ENCODE measurements at places on chromosomes 4 and X.

DNA sequence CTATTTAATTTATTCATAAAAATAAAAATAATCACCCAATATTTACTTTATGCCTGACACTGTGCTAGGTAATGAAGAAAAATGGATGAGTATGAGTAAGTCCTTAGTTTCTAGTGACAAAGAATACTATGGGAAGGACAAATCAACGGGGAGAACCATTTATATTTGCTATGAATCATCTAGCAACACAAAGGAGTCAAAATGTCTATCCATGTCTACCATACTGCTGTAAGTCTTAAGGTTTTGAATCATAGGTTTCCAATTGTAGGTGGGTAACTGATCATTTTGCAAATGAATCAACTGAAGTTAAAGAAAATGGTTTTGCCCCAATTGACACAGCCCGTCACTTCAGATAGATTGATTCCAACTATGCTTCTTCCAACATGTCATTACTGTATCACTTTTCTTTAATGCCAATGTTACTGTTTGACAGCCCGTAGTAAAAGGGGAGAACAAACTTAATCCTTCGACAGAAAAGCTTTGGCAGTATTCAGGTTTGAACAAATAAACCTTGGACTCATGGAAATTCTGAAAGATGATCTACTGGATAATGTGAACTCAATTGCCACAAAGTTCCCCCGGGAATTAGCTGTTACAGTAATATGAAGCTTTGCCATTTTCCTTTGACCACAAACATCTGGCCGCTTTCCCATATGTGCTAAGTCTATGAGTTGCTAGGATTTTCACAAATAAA lies 3.2 kb downstream of the TDO2 start:
- no peak for DNase-seq

GRCh38 chr4:99648321-99648720 lies 9.3 kb downstream of the C4orf54 start:
- no peak for DNase-seq

DNA sequence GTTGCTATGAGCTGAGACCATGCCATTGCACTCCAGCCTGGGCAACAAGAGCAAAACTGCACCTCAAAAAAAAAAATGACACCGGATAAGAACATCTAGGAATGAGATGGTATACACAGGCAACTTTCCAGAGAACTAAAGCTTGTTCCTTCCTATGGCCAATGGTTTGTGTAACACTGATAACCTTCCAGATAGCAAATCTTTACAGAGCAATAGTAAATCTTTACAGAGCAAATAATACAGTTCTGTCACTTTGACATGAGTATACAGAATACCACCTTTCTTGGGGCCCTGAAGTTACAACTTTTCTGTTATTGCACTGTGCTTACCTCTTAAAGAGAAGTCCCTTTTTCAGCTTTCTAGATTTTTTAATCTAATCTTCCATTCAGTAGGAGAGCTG lies 91.6 kb downstream of the CD99L2 start:
- DNase-seq, result no peak

DNA sequence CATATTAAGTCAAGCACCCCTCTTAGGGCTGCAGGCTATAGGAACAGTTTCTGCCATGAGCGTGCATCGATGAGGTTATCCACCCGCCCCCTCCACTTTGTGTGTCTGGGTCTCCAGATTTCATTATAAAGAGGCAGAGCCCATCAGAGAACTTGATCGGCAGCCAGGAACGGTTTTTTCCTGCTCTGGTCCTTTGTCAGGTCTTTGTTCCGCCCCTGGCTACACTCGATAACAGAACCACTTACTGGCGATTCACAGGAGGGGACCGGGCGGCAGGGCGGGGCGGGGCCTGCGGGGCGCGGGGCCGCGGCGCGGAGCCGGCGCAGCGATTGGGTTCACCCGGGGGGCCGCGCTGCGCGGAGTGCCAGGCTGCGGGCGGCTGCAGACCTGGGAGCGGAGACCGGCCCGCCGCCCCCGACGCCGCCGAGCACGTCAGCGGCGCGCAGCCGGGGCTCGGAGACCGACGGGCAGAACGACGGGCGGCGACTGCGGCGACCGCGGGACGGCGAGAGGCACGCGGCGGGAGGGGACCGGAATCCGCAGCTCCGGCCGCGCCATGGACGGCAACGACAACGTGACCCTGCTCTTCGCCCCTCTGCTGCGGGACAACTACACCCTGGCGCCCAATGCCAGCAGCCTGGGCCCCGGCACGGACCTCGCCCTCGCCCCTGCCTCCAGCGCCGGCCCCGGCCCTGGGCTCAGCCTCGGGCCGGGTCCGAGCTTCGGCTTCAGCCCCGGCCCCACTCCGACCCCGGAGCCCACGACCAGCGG lies at the start of gene SLC10A4:
TSS of gene SLC10A4 (plus strand) at position 338 of the 771 bp plus-strand sequence. CDS start at position 557, 219 bp downstream.
- no peak for DNase-seq

DNA sequence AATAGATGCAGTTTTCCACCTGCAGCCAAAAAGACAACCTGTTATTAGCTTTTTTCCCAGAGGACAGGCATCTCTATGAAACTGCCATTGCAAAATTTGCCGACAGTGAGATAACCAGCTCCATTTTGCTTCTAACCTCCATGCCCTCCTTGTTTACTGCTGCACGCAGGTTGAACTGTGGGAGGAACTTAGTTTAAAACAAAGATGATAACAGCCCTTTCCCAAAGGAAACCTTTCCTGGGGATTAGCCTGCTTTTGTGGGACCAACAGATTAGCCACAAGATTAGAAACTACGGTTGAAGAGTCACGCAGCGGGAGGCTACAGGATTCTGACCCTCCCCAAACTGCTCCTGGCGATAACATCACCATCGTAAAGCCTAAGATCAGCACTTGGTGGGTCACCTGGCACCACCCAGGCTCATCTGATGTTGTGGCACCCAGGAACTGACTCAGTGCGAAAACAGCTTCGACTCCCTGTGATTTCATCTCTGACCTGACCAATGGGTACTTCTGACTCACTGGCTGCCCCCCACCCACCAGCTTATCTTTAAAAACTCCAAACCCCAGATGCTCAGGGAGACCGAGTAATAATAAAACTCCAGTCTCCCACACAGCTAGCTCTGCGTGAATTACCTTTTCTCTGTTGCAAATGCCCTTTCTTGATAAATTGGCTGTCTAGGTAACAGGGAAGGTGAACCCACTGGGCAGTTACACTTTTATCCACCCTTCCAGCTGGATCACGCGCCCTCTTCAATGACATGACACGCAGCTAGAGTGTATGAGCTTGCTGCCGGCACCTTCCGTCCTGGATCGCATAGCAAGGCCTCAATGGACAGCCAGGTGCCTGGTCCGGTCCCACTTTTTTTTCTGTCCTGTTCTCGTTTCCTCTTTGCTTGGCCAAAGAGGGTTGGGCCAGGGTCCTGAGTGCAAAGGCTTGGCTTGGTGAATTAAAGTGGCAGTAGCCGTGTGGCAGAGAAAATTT lies 27.2 kb downstream of the NOP14 start:
- no peak for DNase-seq

GRCh38 chrX:9569876-9570301 lies 105.0 kb downstream of the TBL1X start:
- DNase-seq, result no peak

GRCh38 chr4:107270614-107271013 lies 234.5 kb upstream of the DKK2 start:
- DNase-seq, result no peak

- DNase-seq, result no peak
Measured at GRCh38 chr4:10673817-10674369, 10.7 kb downstream of the CLNK start.

- no peak for DNase-seq
Measured at GRCh38 chr4:69714086-69714485, 46.3 kb downstream of the SULT1B1 start.

DNA sequence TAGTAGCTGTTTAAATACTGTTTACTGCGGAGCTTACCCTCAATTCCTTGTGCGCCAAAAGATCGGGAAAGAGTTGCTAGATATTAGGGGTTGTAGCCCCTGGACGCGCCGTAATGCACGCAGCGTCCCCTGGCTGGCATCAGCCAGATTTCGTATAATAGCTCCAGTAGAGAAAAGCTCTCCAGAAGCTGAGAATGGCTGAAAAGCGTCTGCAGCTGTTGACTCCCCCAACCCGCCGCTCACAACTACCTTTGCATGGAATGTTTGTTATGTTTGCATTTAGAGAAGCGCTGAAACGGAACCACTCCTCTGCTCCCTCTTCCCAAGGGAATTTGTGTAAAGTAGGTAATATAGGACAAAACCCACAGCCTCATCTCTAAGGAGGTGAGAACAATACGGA lies 3.7 kb downstream of the DOCK11 start:
- DNase-seq, result no peak

DNA sequence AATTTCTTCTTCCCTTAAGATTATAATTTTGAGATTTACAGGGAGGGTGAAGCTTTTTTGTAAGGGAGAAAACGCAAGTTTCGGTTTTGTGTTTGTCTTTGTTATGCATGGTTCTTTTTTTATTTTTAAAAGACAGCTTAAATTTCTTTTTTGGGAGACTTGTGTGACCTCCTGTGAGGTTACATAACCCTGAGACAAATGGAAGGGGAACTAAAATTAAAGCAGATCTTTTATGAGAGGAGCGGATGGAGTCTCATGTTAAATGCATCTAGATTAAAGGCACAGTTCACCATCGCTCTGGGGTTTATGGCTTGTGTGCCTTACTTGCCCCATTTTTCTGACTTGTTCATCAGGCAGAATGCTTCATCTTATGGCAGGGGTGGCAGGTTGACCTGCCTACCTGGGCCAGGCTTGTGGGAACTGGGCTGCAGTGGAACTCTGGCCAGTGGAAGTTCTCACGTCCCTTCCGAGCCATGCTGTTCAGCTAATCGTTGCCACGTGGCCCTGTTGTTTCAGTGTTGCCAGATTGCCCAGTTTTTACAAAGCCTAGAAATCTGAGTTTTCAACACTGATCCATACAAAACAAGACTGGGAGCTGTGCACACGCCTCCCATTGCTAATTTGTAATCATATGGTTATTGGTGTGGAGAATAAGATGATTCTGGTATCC lies 291.8 kb downstream of the ARHGAP10 start:
- no peak for DNase-seq

DNA sequence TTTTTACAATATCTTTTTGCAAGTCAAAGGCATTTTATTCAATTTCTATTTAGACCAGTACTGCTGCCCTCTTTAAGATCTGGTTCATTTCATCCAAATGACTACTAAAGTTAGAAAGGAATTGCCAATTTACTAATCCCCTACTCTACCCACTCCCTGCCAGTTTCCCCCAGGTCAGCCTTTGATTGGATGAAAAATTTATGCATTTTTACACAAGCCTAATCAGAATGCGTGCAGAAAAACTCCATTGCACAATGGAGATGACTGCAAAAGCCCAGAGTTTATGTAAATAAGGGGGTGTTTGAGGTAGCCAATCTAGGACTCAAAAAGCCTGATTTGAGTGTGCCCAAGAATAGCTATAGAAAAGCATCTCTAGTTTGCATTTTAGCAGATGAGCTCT lies 310.6 kb downstream of the PABPC4L start:
- DNase-seq, result no peak

DNA sequence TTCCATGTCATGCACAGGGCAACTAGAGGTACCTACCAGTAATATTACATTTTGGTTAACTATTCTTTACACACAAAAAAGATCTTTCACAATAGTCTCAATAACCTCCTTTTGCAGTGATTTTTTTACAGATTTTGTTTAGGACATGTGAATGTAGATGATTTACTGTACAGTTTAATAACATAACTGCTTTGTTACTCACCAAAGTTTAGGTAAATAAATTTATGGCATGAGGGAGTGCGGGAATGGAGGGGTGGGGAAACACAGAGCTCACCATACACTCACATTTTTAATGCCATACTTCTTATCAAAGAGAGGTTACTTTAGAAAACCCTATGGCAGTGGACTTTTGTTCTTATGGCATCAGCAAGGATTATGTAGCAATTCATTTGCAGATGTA lies 93.1 kb upstream of the TEX13A start:
- no peak for DNase-seq

DNA sequence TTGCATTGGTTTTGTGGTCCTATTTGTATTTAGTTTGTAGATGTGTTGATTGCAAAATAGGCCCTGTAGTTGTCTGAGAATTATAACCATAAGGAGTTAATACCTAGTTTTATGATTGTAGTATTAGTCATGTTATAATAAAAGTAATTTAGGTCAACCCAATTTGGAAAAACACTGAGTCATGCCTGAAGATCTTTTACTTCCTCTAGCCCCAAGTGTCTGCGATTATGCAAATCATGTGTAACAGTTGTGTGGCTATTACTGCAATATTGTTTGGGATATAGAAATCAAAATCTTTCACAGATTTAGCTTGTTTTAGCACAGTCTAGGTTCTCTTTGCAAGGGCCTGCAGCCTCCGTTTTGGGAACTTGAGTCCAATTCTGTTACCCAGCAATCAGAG lies 12.6 kb downstream of the SRD5A3 start:
- DNase-seq, result no peak

GRCh38 chr4:33626221-33626620 lies 2618.1 kb downstream of the ARAP2 start:
- no peak for DNase-seq

- DNase-seq, result no peak
Measured at GRCh38 chrX:14776901-14777300, 96.0 kb downstream of the FANCB start.

- DNase-seq, result no peak
Measured at GRCh38 chrX:19152762-19153161, 30.5 kb upstream of the ADGRG2 start.

DNA sequence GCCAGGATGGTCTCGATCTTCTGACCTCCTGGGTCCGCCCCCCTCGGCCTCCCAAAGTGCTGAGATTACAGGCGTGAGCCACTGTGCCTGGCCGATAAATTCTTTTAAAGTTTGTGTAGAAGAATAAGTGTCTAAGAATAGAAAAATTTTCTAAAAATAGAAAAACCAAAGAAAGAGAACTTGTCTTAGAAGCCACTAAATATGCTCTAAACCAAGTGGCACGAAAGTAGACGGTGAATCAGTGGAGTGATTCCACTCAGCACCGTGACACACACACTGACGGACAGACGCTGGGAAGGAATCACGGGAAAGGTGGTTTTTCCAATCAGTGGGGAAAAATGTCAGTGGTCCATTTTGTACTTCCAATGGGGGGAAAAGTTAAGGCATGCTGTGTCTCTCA lies 72.7 kb upstream of the PSAPL1 start:
- no peak for DNase-seq

- no peak for DNase-seq
Measured at GRCh38 chrX:53003111-53003510, 44.8 kb upstream of the FAM156A start.

DNA sequence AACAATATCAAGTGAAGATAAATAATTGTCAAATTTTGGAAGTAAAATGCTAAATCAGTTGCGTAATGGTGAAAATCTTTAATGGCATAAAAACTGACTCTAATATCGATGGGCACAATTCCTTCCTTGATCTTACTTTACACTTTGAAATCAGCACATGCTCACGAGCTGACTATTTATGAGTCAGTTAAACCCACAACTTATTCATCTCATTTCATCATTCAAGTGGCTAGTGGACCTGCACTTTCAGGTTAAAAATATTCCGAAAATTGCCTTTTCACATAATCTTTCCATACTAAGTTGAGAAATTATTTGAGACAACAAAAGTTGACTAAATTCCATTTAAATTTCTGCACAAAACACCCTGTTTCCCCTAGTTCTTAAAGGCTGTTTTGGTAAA lies 582.1 kb upstream of the TENM3 start:
- DNase-seq, result no peak

- no peak for DNase-seq
Measured at GRCh38 chr4:76311896-76312331, 5.4 kb downstream of the STBD1 start.

Data from T follicular helper cell (primary cell).